ENCODE measurements at places on chromosomes 11 and 22.

DNA sequence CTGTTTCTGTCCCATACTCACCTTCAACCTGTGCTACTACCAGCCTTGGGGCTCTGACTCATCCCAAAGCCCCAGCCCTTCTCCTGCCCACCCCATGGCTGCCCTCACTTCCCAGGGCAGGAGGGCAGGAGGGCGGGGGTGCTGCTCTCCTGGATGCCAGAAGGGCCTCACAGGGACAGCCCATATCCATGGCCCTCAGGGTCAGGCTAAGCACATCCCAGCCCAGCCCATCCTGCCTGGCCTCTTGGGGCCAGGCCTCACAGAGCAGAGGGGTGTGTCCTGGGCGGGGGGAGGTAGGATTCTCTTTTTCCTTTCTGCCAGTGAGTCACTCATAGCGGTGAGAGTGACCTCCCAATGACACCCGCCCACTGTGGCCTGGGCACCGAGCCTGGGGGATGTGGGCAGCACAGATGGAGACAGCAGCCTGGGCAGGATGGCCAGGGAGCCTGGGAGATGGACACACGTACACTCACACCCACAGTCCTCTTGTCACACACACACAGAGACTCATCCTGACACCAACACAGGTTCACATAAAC, 2.4 kb downstream of the LTBP3 start:
- DNase-seq: no peak

GRCh38 chr22:44211946-44212930, 31.5 kb downstream of the PARVG start:
- no peak for DNase-seq

DNA sequence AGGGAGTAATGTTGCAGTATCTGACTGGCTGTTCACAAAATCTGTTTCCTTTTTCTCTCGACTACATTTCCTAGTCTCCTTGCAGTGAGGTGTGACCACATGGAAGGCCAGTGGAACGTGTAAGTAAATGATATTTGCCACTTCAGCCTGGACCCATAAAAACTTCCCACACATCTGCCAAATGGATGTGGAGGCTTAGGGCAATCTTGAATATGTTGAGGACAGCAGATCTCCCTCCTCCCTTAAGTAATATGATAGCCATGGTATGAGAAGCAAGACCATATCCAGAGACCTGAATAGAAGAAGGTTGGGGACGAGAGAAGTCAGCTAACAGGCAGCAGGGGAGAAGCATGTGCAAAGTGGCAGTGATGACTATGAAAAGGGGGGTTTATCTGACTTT, 33.0 kb upstream of the C11orf87 start:
- no peak for DNase-seq

- no peak for DNase-seq
These were observed 9.0 kb upstream of the MTMR3 start for GRCh38 chr22:29873943-29874342.
